ENCODE measurements at places on chromosomes 5 and 9.

GRCh38 chr5:104187656-104188055 lies 625.1 kb upstream of the NUDT12 start:
- DNase-seq = no peak

- peak; percentile 11 for DNase-seq
These were observed 103.5 kb upstream of the IQGAP2 start for GRCh38 chr5:76299592-76299991.

DNA sequence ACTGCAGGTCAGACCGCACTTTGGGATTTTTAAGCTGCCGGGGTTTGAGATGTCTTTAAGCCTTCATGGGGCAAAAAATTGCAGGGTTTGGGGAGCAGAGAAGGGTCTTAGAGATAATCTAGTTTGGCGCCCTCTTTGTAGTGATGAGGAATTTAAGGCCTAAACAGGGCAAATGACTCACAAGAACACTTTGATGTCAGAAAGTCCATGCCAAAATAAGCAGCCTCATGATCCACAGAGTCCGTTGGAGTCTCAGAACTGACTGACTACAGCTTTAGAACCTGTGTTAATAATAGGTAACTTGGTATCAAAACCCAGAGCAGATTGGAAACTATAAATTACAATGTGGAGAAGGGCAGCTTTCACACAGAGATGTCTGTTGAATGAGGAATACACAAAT lies 35.9 kb upstream of the PTGS1 start:
- DNase-seq = no peak

DNA sequence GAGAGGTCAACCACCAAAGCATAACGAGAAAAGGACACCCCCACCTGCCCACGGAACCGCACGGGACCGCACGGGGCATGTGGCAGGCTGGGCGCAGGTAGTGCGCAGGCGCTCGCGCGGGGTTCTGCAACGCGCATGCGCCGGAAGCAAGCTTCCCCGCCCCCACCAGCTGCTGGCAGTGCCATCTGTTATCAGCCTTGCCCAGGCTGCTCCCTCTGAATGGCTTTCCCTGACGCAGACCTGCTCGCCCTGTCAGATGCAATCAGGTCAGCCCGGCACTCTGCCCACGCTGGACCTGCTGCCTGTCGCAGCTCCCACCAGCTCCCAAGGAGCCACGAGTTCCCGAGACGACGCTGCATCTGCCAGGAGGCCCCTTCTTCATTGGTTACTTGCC lies 22.8 kb downstream of the PTCH1 start:
- peak; percentile 26 for DNase-seq

DNA sequence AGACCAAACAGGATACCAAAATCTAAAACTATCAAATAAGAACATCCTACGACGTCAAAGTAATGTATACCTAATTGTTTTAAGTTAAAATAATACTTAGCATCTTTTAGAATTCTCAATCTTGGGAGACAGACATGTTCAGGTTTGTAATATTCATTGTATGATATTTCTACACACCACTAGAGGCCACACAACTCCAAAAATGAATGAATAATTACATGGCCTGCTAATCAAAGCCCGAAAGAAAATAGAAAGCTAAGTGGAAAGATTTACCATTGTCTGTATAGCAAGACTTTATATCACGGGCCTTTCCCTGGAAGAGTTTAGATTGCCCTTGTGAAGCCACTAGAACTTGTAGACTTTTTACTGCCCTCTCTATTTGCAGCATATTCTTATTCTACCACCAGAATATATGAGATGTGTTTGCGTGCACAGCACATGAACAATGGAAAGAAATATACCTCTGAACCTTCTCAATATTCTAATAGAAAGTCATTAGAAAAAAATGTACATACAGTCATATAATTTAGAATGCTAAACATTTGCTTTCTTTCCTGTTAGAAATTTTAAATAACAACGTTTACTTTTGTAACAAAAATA lies 380.1 kb upstream of the NUDT12 start:
- DNase-seq = no peak

- DNase-seq = no peak
These were observed 18.9 kb upstream of the GLIS3 start for GRCh38 chr9:4318741-4319140.

- DNase-seq = no peak
These were observed 491.0 kb upstream of the C9orf72 start for GRCh38 chr9:28064241-28064815.

DNA sequence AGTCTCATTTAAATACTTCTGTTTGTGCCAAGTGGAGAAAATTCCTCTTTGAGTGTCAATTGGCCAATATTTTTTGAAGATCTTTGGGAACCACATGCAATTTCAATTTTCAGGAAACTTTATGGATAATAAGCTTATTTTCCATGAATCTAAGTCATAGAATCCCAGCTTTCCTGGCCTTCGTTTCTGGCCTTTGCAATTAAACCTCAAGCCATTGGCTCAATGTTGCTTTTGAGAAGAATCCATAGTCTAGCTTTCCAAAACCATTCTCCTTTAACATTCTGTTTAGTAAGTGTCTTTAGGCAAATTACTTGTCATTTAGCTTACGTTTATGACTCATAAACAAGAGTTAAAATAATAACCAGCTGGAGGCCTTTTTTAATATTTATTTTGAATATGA lies 145.0 kb upstream of the FTMT start:
- no peak for DNase-seq

DNA sequence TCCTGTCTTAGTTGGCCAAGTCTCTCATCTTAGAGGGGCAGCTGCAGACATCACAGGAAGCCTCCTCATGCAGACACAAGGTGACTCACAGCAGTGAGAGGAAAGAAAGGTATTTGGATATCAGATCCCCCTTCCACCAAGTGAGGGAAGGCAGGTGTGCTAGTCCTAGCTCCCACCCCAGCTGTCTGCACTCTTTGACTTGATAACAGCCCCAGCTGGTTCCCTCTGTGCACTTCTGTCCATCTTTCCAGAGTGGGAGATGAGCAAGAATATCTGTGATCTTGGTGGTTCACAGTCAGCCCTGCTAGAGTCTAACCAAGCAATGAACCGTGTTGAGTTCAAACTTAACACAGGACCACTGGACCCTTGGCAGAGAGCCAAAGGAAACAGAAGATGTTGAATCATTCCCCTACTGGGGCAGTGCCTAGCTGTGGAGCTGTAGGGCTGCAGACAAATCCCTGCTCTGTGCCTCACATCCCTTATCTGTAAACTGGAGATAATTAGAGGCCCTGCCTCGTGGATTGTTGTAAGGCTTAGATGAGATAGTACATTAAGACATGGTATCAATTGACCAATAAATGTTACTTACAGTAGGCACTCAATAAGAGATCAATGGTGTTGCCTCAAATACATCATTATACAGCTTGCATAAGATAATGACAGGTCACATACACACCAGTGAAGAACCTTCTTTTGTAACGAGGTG lies 39.1 kb downstream of the SH3RF2 start:
- DNase-seq = no peak

GRCh38 chr9:130866474-130866965 lies 30.1 kb downstream of the QRFP start:
- peak; percentile 52 for DNase-seq

DNA sequence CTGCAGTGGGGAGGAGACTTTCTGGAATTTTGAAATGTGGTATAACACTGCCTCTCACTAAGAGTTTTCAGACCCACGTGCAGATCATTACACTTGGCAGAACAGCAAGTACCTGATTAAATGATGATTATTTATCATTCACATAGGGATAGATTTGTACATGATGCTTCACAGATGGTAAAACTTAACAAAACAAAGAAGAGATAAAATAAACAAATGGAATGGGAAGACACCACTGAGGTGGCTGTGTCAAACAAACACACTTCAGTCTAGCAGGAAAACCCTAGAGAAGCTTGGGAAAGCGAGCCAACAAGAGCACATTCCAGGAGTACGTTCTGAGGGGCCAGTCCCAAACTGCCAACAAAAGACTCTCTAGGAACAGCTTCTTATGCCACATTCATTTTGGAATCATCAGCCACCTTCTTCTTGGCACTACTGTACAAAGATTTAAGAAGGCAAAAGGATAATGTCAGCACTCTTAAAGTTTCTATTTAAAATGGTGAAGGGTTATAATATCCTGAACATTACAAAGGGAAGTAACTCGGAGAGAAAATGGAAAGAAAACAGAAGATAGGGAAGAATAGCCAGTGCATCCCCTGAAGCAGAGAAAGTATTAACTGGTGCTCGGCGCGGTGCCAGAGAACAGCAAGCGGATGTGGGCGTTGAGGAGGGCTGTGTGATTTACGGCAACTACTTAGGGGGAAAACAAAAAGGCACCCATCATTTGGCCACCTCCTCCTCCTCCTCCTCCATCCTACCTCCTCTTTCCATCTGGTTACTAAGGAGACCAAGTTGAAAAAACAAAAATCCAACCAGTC lies 1.6 kb downstream of the MED27 start:
- peak; percentile 66 for DNase-seq

DNA sequence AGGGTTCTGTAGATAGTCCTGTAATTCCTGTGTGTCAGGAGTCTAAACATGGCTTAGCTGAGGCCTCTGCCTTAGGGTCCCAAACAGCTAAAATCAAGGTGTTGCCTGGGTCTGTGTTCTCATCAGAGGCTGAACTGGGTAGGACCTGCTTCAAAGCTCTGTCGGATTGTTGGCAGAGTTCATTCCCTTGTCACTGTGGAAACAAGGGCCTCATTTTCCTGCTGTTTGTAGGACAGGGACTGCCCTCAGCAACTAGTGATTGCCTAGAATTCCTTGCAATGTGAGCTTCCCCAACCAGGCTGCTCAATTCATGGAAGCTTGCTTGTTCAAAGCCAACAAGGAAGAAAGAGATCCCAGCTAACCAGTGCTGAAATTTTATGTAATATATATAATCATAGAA lies 283.2 kb downstream of the DNAH5 start:
- DNase-seq = no peak

DNA sequence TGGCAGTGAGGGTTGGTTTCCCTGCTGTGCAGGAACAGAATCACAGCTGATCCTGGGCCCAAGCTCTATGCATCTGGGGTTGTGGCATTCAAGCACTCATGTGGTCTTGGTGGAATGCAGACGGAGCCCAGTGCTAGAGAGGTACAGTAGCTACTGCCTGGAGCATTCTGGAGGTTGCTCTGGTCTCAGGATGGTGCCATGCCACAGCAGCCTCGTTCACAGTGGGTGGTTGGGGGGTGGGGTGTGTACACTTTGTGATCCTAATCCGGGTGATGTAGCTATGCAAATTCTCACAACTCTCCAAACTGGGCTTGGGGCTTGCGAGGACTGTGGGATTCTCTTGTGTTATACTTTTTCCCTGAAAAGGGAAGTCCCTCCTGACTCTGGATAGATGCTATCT lies 45.2 kb downstream of the FGD3 start:
- no peak for DNase-seq

GRCh38 chr5:93378073-93378472 lies 202.9 kb downstream of the NR2F1-AS1 start:
- no peak for DNase-seq

GRCh38 chr9:129451089-129451656 lies 169.7 kb downstream of the C9orf50 start:
- DNase-seq = no peak

DNA sequence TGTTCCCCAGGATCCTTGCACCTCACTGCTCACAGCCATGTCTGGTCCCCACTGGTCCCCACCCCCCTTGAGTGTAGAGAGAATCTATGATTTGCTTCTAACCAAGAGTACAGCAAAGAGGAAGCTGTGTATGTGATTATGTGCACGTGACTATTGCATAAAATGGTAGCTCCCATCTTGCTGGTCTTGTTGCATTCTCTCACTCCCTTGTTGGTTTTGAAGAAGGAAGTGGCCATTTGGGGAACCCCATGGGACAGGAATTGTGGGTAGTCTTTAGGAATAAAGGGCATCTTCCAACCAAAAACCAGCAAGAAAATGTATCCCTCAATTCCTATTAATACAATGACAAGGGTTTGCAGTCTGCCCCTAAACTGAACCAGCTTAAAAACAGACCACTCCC lies 5.2 kb upstream of the FCN2 start:
- DNase-seq = no peak

DNA sequence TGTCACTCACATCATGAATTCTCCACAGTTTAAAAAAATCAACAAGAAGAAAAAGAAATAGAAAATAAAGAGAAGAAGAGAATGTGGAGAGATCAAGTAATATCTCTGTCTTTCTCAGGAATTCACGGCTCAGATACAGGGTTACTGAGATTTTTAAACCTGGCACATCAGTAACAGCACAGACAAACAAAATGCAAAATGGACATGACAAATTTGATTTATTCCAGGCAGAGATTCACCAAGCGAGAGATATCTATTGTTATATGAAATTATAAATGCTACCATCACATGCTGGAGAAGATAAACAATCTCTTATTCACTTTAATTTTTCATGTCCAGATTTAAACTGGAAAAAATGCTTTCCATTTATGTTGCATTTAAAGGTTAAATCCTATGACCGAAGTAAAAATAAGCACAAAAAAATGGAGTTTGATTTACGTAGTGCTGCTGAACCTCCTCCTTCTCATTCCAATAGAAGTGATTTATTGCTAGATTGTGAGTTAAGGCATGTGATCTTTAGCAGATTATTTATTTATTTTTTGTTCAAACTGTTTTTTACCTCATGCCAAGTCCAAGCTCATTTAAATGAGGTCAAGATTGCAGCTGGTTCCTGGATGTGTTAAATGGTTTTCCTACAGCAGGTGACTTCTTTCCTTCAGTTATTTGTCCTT lies 926.4 kb downstream of the MAT2B start:
- DNase-seq = no peak

DNA sequence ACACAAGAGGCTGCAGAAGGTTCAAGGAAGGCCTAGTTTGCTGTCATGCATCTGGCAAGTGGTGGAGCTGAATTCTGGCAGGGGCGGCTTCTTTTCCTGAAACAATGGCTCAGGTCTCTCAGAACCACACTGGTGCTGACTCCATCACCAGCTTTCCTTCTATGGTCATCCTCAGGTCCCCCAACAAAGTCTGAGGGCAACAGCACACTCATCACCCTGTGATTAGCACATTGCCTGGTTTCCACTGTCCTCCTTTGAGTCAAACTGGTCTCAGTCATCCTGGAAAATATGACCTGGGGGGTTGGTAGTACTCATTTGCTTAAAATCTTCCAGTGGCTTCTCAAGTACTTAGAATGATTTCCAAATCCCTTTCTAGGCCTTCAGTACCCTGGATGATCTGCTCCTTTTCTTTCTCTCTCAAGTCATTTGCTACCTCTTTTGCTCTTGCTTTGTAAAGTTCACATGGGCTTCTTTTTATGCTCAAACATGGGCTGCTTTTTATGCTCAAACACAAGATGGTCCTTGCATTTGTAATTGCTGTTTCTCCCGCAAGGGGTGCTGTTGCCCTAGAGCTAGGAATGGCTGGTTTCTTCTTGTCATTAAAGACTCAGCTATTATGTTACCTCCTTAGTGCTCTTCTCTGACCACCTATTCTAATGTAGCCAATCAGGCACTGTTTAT lies 144.9 kb downstream of the ALDH1A1 start:
- no peak for DNase-seq

- peak; percentile 65 for DNase-seq
These were observed 23.1 kb downstream of the ADRB2 start for GRCh38 chr5:148849461-148849860.

- DNase-seq = no peak
These were observed 50.1 kb downstream of the MRPL36 start for GRCh38 chr5:1749346-1750124.

DNA sequence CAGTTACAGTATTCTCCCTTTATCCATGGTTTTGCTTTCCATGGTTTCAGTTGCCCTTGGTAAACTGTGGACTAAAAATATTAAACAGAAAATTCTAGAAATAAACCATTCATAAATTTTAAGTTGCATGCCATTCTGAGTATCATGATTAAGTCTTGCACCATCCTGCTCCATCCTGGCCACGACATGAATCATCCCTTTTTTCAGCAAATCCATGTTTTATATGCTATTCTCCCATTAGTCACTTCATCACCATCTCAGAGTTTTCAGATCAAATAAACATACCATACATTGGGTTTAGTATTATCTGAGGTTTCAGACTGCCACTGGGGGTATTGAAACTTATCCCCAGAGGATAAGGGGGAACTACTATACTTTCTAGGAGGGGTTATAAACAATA lies 234.4 kb upstream of the ATP10B start:
- no peak for DNase-seq

Measured in CD4-positive, alpha-beta T cell treated with Interleukin-10 for 1 hour (primary cell).